ENCODE measurements at places on chromosomes 6 and 20. TPM values are rescaled to one million over a fixed set of nuclear protein-coding genes. Genes with fewer than 3 reads are reported as not detected.

Gene ECT2L
- total RNA-seq: under 0.01 TPM

Gene BICRAL
- total RNA-seq: 4.2 TPM

Gene DLGAP4
- 26.7 TPM for total RNA-seq

Gene UBE2C
- total RNA-seq: 32.7 TPM

Gene PLCB4
- not detected for total RNA-seq

Gene ABHD16A
- 28.3 TPM for total RNA-seq

Gene SLC22A2
- total RNA-seq: not detected

Gene GPR6
- total RNA-seq: not detected

Gene GPX5
- not detected for total RNA-seq

Gene GABRR2
- total RNA-seq: not detected

Gene SPATA25
- not detected for total RNA-seq

Gene RHAG
- not detected for total RNA-seq

Gene CTCFL
- total RNA-seq: not detected

Gene CSE1L
- 62.5 TPM for total RNA-seq

Gene PEX6
- 11.0 TPM for total RNA-seq

Gene GPLD1
- total RNA-seq: 1.8 TPM

Gene KCNK16
- not detected for total RNA-seq

Gene TM9SF4
- total RNA-seq: 42.9 TPM

Gene FAM184A
- not detected for total RNA-seq

Gene OXT
- total RNA-seq: not detected

Gene HLA-DRA
- not detected for total RNA-seq

Gene WFDC2
- not detected for total RNA-seq

Gene LRFN2
- total RNA-seq: not detected

Gene MROH8
- total RNA-seq: 1.9 TPM

Gene SLC12A5
- 2.5 TPM for total RNA-seq

Gene PKHD1
- total RNA-seq: not detected

Gene LY86
- total RNA-seq: not detected

Gene OPRM1
- not detected for total RNA-seq

Gene CCDC170
- total RNA-seq: under 0.01 TPM
